Activated CD8-positive, alpha-beta memory T cell treated with anti-CD3 and anti-CD28 coated beads for 1 hour (primary cell): ENCODE measurements at places on chromosomes 2 and 18.

GRCh38 chr2:183605440-183605839 is 481.2 kb downstream of the NUP35 start:
- no peak for DNase-seq

GRCh38 chr2:197121255-197121654 is 189.3 kb downstream of the ANKRD44 start:
- DNase-seq, result no peak

GRCh38 chr2:120949957-120950590 is 214.4 kb downstream of the GLI2 start:
- no peak for DNase-seq

- no peak for DNase-seq
Observed at GRCh38 chr2:30237239-30237965, 6.1 kb downstream of the LBH start.

- DNase-seq, result no peak
Observed at GRCh38 chr2:83703598-83703997, 755.5 kb downstream of the SUCLG1 start.

- no peak for DNase-seq
Observed at GRCh38 chr2:216418981-216419380, 6.7 kb downstream of the SMARCAL1 start.

DNA sequence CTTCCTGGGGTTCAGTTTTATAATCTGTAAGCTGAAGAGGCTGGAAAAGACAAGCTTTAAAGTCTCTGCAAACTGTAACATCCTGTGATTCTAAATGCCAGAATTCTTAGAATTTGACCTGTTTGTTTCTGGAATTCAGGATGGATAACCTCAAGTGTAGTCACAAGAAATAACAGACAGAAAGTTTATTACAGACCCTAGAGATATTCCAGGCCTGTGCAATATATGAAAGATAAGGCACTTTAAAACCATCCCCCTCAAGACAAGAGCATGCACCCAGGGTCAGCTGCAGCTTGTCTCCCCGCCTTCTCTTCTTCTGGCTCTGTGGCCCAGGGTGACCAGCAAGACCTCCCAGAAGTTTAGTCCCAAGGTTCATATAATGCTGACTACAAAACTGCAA is 298.7 kb upstream of the ACVR2A start:
- no peak for DNase-seq

DNA sequence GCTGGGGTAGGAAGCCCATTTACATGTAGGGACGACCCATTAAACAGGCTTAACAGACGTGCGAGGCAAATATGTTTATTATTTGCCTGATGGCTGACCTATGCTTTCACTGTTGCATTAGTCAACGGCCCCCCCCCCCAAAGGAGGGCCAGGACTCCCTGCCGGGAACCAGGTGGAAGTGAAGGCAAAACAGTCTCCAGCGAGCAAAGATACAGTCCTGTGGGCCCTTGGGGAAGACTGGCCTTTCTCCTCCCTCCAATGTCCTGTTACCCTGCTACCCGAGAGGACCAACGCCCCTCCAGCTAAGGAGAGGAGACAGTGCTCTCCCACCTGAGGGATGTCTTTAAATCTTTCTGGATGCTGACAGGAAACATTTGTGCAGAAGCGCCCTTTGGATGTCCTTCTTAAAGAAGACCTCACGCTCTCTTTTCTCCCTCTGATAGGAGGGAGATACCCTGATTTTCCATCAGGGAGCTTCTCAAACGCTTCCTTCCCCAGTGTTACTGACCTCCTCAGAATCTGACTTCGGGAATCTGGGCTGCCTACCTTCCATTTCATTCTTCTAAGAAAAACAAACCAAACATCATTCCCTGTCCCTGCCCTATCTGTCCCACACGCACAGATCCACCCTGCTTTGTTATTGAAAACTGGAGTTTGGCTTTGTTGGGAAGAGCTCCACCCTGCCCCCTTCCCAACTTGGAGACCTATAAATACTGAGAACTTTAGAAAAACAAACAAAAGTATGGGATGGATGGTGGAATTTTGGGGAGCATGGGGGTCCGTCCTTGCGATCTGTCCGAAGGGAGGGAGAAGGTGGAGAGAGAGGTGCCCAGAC is 135.9 kb upstream of the SIX3 start:
- no peak for DNase-seq
